ENCODE measurements at places on chromosomes 2 and 18.

DNA sequence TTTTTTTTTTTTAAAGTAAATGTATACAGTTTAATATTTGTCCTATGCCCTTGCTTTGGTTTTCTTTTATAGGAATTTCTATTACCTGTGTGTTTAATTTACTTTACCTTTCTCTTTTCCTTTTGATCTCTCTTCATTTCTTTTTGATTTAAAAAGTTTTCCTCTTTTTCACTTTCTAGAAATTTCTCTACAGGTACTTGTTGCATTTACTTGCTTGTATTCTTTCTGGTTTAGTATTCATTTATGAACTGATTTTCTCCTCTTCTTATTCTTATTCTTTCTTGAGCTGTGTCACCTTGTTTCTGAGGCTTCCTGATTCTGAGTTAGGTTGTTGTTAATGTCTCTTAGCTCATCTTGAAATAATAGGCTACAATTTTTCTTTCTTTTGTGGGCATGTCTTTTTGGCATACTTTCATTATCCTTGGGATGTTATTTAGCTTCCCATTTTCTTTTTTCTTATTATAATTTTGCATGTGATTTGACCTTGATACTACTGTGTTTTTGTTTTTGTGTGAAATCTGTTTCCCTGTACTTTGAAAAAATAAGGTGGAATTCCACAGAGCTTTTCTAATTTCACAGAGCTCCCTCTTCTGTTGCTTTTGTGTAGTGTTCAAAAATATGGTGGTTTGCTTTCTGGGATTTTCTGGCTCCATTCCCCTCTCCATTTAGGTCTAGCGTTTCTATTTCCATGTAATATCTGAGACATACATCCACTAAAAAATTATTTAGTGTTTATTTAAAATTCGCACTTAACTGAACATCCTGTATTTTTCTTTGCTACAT lies 25.5 kb upstream of the ALMS1 start:
- DNase-seq = no peak

GRCh38 chr2:240137596-240138253 lies 1.6 kb upstream of the COPS9 start:
- DNase-seq = no peak

DNA sequence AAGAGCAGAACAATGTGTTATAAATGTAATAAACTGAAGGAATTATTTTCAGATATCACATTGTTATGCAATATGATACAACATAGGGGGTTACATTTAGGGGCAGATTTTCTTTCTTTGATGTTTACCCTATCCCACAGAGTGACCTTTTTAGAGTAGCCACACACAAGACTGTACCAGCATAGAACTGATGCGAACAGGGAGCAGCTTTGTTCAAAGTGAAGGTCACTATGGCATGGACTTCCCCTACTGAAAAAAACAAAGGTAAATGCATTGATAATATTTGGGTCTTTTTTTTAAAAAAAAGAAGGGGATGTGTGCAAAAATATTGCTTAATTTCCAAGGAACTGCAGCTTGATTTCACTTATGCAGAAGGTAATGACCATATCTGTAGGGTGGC lies 1354.9 kb downstream of the SUCLG1 start:
- no peak for DNase-seq

- DNase-seq = no peak
Measured at GRCh38 chr2:4528773-4529172, 825.4 kb downstream of the DCDC2C start.

GRCh38 chr18:50802141-50802540 lies 17.7 kb downstream of the MRO start:
- DNase-seq = no peak

GRCh38 chr2:25481381-25482300 lies 139.9 kb upstream of the DNMT3A start:
- no peak for DNase-seq

DNA sequence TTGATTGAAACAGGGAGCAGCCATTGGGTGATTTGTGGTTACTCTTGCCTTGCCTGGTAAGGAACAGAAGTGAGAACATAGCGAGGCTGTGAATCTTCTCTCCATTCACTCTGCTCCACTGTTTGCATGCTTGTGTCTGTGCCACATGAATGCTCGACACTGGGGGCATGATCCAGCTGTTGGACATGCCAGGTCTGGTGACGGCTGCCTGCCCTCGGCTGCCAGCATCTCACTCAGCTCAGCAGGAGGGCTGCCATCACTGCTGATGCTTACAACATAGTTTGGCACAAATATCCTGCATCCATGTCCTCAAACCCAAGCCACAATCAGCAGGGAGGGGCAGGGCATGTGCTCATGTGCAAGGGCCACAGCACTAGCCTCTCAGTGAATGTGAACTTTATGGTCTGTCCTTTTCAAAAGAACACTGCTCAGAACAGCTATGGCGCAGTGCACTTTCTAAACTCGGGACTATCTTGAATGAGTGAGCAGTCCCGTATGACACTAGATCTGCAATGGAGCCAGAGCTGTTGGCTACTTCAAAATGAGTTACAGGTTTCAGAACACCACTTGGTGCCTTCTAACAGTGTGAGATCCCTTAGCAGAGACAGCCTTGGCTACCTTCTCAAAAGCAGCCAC lies 126.3 kb downstream of the NRP2 start:
- DNase-seq = no peak

DNA sequence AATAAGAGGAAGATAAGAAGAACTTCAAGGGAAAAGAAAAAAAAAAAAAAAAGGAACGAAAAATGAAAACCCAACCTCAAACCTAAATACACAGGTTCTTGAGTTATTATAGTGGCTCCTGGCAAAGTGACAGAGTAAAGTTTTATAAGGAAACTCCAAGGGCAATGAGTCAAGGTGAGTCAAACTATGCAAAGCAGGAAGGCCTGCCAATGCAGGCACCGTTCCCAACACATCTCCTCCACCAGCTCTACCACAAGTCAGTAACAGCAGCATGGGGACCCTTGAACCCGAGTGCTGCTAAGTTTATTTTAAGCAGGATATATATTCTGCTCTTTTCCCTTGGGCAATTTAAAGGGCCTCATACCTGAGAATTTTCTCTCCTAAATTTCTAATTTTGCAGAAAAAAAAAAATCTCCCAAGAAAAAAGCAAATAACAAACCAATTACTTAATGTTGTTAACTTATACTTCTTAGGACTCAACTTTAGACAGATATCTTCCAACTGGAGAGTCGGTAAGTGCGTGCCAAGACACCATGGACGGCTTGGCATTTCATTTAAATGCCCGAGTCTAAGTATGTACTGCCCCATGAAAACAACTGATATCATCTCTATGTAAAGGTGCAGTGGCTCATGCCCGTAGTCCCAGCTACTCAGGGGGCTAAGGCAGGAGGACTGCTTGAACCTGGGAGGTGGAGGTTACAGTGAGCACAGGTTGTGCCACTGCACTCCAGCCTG lies 75.7 kb upstream of the TFCP2L1 start:
- no peak for DNase-seq

GRCh38 chr2:72146347-72147302 lies 1.0 kb downstream of the CYP26B1 start:
- no peak for DNase-seq

DNA sequence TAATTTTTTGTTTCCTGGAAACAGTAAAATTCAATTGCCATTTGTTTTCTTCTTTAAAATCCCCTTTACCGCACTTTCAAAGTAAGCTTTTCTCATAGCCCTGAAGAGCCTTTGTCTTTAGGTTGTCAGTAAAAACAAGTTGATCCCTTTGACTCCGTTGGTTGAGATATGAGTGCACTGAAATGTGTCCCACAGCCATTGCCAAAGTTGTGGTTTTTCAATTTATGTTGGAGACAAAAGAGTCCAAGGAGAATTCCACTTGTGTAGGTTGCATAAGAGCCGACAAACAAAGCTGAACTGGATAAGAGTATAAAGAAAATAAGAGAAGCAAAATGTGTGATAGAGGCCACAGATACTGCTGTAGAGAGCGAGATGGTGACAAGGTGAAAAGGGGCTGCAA lies 26.1 kb upstream of the HNMT start:
- DNase-seq = no peak

DNA sequence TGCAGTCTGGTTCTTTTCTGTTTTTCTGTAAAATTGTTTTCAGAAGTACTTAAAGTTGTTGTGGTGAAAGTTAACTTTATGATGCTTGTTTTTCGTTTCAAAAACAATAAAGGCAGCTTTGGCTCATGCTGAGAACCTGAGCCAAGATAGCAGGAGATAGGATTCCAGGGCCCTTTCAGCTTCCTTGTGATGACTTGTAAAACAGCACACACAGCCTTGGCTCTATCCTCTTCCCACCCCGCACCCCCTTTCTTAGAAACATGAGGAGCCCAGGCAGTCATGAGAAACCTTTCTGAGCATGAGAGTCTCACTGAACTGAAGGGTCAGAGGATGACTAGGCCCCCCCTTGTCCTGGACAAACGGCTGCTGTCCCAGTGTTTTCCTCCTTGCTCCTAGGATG lies 12.4 kb upstream of the CHRNA1 start:
- DNase-seq = no peak

- DNase-seq = no peak
Measured at GRCh38 chr2:234980451-234981187, 28.8 kb downstream of the SH3BP4 start.

- no peak for DNase-seq
Measured at GRCh38 chr2:205722283-205722918, 40.1 kb downstream of the NRP2 start.

- no peak for DNase-seq
Measured at GRCh38 chr2:167383610-167384194, 495.4 kb downstream of the XIRP2 start.

DNA sequence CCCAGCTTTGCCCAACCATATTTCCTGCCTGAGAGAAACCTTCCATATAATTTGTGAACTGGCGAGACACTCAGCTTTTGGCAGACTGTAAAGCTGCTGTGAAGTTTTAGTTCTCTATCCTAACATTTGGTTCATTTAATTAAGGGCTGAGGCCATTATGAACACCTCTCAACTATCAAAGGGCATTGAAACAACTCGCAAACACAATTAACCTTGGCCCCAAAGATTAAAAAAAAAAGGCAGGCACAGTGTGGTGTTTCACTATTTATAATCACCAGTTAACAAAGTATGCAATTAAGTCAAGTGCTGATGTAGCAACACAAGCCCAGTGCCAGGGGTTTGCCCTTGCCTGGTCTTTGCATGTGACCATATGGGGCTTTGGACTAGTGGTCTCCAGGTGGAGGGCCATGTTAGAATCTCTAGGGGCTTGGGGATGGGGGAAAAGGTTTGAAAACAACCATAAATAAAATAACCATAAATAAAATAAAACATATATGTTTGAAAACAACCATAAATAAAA lies 297.6 kb upstream of the SKOR2 start:
- no peak for DNase-seq

DNA sequence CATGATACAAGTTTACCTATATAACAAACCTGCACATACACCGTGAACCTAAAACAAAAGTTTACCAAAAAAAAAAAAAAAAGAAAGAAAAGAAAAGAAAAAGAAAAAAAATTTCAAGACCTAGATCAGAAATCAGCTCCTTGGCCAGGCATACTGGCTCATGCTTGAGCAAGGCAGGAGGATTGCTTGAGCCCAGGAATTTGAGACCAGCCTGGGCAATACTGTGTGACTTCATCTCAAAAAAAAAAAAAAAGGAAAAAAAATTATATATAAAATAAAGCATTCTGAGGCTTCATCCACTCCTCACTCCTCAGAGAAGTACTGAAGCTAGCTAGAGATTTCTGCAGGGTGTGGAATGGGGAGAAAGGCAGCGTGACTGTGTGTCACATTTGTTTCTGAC lies 11.8 kb upstream of the PROC start:
- no peak for DNase-seq

- DNase-seq = no peak
Measured at GRCh38 chr2:221075203-221075602, 496.9 kb downstream of the EPHA4 start.

DNA sequence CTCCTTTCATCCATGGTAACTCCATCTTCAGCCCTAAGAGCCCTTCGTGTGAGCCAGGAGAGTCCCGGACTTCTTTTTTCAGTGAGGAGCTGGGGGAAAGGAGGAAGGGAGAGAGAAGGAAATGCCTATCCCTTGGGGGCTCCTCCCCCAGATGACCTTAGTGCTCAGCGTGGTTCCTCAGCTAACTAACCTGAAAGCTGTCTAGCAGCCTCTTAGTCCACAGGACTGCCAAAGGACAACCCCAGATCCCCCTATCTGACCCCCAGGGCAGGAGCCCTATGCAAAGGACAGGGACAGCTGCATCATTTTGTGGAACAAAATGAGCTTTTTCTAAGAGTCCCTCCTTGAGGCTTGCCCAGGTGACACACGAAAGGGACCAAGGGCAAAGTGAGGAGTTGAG lies 7.9 kb downstream of the SPR start:
- DNase-seq = no peak

- DNase-seq = no peak
Measured at GRCh38 chr18:8928044-8928443, 174.5 kb upstream of the NDUFV2 start.

DNA sequence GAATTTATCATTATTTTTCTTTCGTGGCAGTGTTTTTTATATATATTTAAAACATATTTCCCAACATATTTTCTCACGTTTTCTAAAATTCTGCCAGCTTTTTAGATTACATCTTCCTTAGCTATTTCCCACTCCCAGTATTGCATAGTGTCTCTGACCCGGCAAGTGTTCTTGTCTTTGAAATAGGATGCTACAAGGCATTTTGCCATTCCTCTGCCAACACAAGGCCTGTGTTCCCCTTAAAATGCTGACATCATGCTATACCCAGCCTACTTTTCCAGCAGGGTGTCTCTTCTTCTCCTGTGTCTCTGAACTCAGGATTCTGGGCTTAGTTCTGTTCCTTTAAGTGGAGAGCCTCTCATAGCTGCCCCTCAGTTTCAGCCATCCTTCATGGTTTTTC lies 115.2 kb downstream of the DIS3L2 start:
- no peak for DNase-seq

DNA sequence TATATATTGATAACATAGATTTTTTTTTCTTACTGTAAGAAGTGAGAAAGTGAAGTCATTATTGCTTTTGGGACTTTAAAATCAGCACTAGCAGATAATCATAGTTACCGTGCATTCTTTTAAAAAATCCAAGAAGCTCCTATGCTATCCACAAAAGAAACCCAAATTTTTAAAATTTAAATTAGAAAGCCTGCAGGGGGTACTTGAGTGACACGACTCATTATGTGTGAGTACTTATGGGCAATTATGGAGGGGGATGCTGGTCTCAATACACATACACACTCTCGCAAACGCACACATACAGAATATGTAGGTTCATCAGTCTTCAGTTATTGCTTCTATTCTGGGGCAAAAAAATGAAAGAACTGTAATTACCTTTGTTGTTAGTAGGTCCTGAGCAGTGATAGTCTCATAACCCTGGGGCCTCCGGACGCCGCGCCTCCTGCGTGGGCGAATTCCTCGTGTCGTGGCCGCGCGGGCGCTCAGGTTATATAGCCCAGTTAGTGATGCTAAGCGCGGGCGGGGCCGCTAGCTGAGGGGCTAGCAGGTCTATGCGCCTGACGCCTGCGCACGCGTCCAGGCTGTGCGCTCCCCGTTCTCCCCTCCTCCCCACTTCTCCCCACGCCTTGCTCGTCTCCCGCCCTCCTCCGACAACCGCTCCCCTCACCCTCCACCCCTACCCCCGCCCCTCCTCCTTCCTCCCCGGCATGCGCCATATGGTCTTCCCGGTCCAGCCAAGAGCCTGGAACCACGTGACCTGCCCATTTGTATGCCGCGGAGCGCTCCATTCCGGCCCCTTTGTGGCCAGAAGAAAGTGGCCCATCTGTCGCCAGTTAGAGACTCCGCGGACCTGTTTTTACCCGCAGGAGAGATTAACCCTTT lies at the start of gene NEUROD1:
TSS of gene NEUROD1 (minus strand) at position 463 of the 882 bp plus-strand sequence. CDS start 1,657 bp downstream, outside the sequence.
- DNase-seq = no peak

GRCh38 chr2:101501443-101501842 lies 26.5 kb upstream of the RFX8 start:
- DNase-seq = no peak
